H1 (cell line): ENCODE measurements at places on chromosomes 5 and 9. TPM values are rescaled to one million over a fixed set of nuclear protein-coding genes. Genes with fewer than 3 reads are reported as not detected.
A peak's percentile ranks its signal among the peaks of the same experiment; 100 is the strongest.

The LCP2 gene
- total RNA-seq, result 0.26 and 0.42 TPM in 2 replicates

DNA sequence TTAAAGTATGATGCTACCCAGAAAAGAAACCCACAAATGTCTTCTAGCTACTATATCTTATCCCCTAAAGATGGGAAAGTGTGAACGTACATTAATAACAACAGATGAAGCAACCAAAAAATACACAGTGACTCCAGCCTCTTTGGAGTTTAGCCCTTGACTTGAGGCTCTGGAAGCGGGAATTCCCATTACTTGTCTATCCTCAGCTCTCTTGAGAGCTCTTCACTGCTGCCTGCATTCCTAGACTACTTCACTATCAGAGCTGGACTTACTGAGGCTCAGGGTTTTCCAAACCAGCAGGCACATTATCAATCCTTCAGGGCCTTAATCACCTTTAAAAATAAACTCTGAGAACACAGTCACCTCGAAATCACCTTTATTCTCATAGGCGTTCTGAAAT, 1.0 kb upstream of the NME5 start:
- no peak for DNase-seq
- no peaks in the 10 kb centered on the region; the same call in 1 of the 2 replicates for H3K4me1 ChIP-seq
- H3K27ac ChIP-seq, result no peak overlapping the region
- no peaks in the 10 kb centered on the region for H3K36me3 ChIP-seq

GRCh38 chr9:136719195-136719880, 7.0 kb downstream of the DIPK1B start:
- no peaks in the 10 kb centered on the region for H3K27me3 ChIP-seq
- H3K4me1 ChIP-seq, result peaks cover 2% of the 10 kb centered on the region; the same call in 1 of the 2 replicates
- DNase-seq, result no peak
- no peak overlapping the region for H3K4me3 ChIP-seq
- no peak overlapping the region for H3K27ac ChIP-seq

DNA sequence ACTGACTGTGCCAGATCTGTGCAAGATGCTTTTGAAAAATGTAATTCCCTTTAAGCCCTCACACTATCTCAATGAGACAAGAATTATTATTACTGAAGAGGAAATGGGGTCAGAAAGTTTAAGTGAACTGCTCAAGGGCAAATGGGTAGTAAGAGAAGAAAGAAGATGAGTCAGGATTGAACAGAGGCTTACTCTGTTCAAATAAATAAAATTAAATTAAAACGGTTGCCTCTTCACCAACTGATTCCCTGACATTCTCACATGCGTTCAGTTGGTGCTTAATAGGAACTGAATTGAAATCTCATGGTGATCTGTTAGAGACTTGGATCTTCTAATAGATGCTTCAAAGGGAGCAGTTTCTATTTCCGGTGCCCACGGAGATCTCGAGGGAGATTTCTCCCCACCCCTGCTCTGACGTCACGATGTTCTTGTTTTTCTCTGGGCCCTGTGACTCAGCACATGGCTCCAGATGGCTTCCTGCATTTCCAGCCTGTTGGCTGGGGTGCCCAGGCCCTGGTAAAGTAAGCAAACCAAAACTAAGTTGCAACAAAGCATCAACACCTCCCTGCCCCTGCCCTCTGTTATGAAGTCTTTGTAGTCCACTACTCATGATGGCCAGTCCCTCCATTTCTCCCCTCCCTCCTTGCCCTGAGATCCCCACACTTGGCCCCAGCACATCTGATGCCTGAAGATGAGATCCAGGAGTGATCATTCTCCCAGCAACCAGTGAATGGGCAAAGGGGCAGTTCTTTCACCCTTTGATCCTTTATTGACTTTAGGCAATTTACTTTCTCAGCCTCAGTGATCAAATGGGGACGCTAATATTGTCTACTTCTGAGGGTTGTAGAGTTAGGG, 106.1 kb upstream of the CPEB4 start:
- DNase-seq, result no peak
- H3K27me3 ChIP-seq, result no peaks in the 10 kb centered on the region; the same call in 1 of the 2 replicates
- H3K4me3 ChIP-seq, result no peak overlapping the region
- no peaks in the 10 kb centered on the region for H3K36me3 ChIP-seq
- no peak overlapping the region for H3K27ac ChIP-seq
- no peaks in the 10 kb centered on the region; the same call in none of the 2 replicates for H3K4me1 ChIP-seq

The DMGDH gene
- total RNA-seq, result 1.1 TPM in 1 of 2 replicates, not detected in the other

DNA sequence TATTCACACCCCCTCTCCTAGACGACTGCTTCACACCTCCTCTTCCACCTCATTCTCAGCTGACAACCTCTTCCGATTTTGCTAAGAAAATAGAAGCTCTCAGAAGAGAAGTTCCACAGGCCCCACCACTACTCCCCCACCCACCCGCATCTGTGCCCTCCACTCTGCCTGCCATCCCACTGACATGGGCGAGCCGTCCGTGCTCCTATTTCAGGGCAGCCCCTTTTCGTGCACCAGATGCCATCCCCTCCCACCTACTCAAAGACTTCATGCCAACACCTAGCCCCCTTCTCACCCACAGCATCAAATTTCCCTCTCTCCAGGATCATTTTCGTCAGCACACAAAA, 34.6 kb upstream of the JADE2 start:
- no peaks in the 10 kb centered on the region for H3K36me3 ChIP-seq
- H3K27ac ChIP-seq, result no peak overlapping the region
- H3K4me3 ChIP-seq, result no peak overlapping the region
- H3K4me1 ChIP-seq, result no peaks in the 10 kb centered on the region
- no peak for DNase-seq

GRCh38 chr9:99859243-99859980, 37.7 kb downstream of the NR4A3 start:
- H3K4me3 ChIP-seq, result no peak overlapping the region
- no peaks in the 10 kb centered on the region for H3K27me3 ChIP-seq
- H3K27ac ChIP-seq, result no peak overlapping the region
- peaks cover 4% of the 10 kb centered on the region; the same call in 1 of the 2 replicates for H3K4me1 ChIP-seq
- DNase-seq, result no peak
- no peaks in the 10 kb centered on the region for H3K36me3 ChIP-seq

The CRAT gene
- total RNA-seq, result 7.2 and 8.2 TPM in 2 replicates

The C9orf43 gene
- 0.36 and 0.52 TPM in 2 replicates for total RNA-seq

- H3K36me3 ChIP-seq, result no peaks in the 10 kb centered on the region
- DNase-seq, result no peak
- H3K27me3 ChIP-seq, result no peaks in the 10 kb centered on the region
- no peak overlapping the region for H3K27ac ChIP-seq
Observed at GRCh38 chr5:95881833-95882232, 59.3 kb upstream of the GLRX start.

DNA sequence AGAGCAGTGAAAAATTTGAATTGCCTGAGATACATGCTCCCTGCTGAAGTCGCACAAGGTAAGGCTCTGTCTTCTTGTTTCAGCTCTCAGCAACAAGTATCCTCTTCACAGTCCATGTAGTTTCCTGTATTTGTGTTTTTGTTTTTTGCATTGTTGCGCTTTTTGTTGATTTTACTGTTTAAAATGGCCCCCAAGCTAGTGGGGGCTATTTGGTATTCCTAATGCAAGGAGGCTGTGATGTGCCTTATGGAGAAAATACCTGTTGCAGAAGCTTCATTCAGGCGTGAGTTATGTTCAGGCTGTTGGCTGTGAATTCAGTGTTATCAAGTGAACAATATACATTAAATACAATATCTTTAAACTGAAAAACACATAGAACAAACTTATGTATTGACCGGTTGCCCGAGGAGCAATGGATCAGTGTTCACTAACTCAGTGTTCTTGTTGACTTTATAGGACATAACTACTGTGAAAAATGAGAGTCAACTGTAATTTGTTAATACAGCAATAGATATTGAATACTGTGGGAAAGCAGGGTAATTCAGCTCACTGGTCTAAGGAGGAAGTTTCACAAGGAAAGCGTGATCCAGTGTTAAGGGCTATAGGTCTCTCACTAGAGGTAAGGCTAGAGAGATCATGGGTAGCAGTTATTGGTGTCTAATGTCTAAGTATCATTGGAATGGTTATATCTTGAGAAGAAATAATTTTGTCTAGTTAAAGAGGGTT, 150.5 kb downstream of the GCNT1 start:
- no peaks in the 10 kb centered on the region for H3K27me3 ChIP-seq
- no peaks in the 10 kb centered on the region for H3K36me3 ChIP-seq
- no peak overlapping the region for H3K4me3 ChIP-seq
- no peaks in the 10 kb centered on the region for H3K4me1 ChIP-seq

The PDLIM7 gene
- 86.7 and 94.2 TPM in 2 replicates for total RNA-seq

GRCh38 chr9:132439153-132439552, 29.1 kb downstream of the CFAP77 start:
- DNase-seq, result no peak
- H3K4me1 ChIP-seq, result peaks cover 4% of the 10 kb centered on the region; the same call in 1 of the 2 replicates
- no peak overlapping the region for H3K27ac ChIP-seq
- H3K36me3 ChIP-seq, result no peaks in the 10 kb centered on the region

The NMUR2 gene
- not detected in 2 replicates for total RNA-seq

The ACOT12 gene
- 0.33 TPM in 1 of 2 replicates, not detected in the other for total RNA-seq

DNA sequence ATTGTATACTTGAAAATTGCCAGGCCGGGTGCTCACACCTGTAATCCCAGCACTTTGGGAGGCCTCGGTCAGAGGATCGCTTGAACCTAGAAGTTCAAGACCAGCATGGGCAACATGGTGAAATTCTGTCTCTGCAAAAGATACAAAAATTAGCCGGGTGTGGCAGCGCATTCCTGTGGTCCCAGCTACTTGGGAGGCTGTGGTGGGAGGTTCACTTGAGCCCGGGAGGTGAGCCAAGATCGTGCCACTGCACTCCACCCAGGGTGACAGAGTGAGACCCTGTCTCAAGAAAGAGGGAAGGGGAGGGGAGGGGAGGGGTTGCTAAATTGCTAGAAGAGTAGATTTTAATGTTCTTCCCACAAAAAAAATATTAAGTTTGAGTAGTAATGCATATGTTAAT, 53.2 kb downstream of the FNBP1 start:
- H3K4me1 ChIP-seq, result no peaks in the 10 kb centered on the region; the same call in 1 of the 2 replicates
- no peaks in the 10 kb centered on the region for H3K36me3 ChIP-seq
- DNase-seq, result no peak
- no peaks in the 10 kb centered on the region for H3K27me3 ChIP-seq
- no peak overlapping the region for H3K27ac ChIP-seq

DNA sequence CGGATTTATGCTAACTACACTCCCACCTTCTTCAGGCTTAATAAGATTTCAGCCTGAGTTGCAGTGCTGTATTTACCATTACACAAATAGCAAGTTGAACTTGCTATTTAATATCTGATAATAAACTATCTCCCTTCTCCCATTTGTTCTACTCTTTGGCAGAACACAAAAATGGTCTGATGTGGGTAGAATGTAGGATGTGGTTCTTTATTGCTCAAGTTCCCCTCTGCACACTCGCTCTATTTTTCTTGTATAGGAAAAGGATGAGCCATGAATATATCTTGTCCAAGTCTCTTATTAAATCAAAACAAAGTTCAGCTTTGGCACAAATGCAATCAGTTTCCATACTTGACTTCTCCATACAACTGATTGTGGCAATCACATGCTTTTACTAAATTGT, 37.2 kb upstream of the KIF2A start:
- no peaks in the 10 kb centered on the region; the same call in 1 of the 2 replicates for H3K27me3 ChIP-seq
- no peaks in the 10 kb centered on the region for H3K4me1 ChIP-seq
- no peak overlapping the region for H3K4me3 ChIP-seq
- no peak for DNase-seq

The COL15A1 gene
- 0.08 and 0.15 TPM in 2 replicates for total RNA-seq

DNA sequence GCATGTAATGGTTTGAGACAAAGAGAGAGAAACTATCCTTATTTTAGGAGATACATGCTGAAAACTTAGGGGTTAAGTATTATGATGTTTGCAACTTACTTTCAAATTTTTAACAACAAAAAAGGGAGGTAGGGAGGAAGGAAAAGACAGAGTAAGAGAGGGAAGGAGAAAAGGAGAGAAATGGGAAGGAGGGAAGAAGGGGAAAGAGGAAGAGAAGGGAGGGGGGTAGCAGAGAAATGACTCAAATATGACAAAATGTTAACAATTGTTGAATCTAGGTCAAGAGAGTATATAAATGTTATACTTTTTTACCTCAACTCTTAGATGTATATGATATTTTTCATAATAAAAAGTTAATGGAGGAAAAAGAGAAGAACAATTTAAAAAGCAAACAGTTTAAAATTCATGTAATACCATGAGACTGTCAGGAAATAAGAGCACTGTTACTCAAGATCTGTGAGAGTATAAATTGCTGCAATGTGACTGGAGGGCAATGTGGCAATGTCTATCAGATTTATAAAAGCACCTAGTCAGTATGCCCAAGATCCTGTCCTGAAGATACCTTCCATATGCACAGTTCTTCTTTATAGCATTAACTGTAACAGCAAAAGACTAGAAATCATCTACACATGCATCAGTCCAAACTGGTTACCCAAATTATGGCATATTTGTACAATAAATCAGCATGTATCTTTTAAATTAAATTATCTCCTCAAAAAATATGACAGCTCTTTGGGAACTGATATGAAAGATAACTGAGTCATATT, 16.3 kb downstream of the FBXW11 start:
- peaks cover 27% of the 10 kb centered on the region; the same call in 1 of the 2 replicates for H3K36me3 ChIP-seq
- no peak overlapping the region for H3K4me3 ChIP-seq
- peaks cover 8% of the 10 kb centered on the region; the same call in 1 of the 2 replicates for H3K4me1 ChIP-seq
- no peak overlapping the region for H3K27ac ChIP-seq

The SLC2A6 gene
- total RNA-seq, result 16.6 and 17.9 TPM in 2 replicates

DNA sequence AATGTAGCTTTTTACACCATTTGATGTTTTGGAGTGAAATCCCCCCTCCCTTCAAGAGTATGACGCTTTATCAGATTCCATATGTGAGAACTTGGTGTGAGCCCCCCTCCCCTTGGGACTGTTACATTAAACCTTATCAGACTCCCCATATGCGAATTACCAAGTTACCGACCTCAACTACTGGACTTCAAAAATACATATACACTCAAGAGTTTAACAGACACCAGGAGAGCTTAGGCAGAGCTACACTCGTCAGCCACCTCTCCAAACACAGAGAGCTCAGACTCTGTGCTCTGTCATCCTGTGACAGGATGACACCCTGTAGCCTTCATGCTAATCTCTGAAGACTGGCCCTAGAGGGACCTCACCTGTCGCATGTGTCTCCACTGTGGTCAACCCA, 50.2 kb downstream of the FAM114A2 start:
- no peak for DNase-seq
- H3K36me3 ChIP-seq, result no peaks in the 10 kb centered on the region
- no peak overlapping the region for H3K4me3 ChIP-seq
- no peak overlapping the region for H3K27ac ChIP-seq
- H3K4me1 ChIP-seq, result no peaks in the 10 kb centered on the region

The SH3RF2 gene
- 0.65 and 0.95 TPM in 2 replicates for total RNA-seq

DNA sequence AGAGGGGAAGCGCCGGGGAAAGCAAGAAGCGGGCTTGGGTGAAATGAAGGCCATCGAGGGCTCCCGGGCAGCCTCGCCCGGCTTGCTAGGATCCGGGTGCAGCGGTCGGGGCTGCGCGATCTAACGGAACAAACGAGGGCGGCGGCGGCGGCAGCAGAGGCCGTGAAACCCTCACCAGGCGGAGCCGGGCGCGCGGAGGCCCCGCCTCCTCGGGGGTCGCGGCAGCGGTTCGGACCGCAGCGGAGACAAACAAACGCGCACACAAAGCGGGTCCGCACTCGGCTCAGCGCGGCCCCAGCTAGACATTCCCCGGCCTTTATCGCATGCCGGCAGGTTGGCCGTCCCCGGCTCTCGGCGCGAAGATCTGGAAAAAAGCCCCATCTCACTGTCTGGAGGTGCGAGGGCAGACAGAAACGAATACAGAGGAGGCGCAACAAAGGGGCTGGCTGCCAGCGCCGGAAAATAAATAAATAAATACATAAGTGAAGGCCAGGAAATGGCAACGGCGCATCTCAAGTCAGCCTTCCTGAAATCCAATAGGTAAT, 10.5 kb upstream of the TRIM36 start:
- H3K4me3 ChIP-seq, result peak overlapping the region; percentile 56
- peaks cover 54% of the 10 kb centered on the region for H3K27me3 ChIP-seq
- H3K27ac ChIP-seq, result no peak overlapping the region
- no peaks in the 10 kb centered on the region; the same call in none of the 2 replicates for H3K4me1 ChIP-seq
- DNase-seq, result no peak

The SPINK6 gene
- total RNA-seq, result not detected in 2 replicates

The BAAT gene
- 0.17 TPM in 1 of 2 replicates, not detected in the other for total RNA-seq

The SLC31A2 gene
- total RNA-seq, result 1.5 and 2.0 TPM in 2 replicates
